ENCODE measurements at places on chromosomes 16 and 17.

- no peak for DNase-seq
These were observed 533.7 kb downstream of the CDH13 start for GRCh38 chr16:83160287-83161020.

GRCh38 chr16:52976539-52977167, 76.0 kb downstream of the CHD9NB start:
- peak; percentile 3 for DNase-seq

- DNase-seq, result no peak
These were observed 10.7 kb downstream of the SPNS2 start for GRCh38 chr17:4509401-4509800.

GRCh38 chr16:28891964-28892890, 13.9 kb downstream of the ATP2A1 start:
- no peak for DNase-seq

DNA sequence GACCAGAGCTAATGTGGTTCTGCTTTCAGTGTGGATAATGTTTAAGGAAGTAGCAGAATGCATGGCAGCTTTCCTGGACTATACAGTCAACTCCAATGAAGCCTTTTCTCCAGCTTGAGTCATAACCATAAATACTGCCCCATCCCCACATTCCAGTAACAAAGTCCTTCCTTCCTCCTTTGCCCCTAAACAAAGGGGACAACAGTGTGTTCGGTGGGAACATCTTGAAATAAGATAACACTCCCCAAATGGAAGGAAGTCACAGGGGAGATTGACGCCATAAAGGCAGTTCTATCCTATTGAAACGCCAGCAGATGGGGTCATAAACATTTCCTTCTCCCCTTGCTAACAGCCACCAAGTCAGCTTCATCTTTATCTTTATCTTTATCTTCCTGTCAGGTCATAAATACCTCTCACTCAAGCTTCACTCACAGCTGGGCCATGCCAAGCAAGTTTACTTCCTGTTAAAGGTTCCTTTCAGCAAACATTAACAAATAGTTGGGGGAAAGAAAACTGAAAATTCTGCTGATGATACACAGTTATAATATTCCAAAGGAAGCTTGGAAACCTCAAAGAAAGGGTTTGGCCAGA, 136.7 kb downstream of the SNX11 start:
- DNase-seq, result peak; percentile 85

DNA sequence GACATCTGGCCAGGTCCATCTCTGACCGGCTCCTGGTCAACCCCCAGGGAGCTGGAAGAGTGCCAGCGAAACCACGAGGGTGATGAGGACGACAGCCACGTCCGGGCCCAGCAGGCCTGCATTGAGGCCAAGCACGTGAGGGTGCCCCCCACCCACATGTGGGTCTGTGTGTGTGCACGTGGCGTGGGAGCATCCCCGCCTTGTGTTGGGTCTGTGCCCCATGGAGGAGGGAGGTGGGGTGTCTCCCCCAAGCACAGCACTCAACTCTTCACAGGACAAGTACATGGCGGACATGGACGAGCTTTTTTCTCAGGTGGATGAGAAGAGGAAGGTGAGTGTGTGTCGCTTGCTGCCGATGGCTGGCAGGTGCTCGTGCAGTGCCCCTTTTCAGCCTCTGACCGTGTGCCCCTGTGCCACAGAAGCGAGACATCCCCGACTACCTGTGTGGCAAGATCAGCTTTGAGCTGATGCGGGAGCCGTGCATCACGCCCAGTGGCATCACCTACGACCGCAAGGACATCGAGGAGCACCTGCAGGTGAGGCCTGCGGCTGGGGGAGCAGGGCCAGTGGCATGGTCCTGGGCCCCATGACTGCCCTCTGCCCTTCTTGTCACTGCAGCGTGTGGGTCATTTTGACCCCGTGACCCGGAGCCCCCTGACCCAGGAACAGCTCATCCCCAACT, 1.7 kb downstream of the STUB1 start:
- peak; percentile 32 for DNase-seq

GRCh38 chr17:77248216-77249114, 107.7 kb downstream of the SEC14L1 start:
- no peak for DNase-seq

- DNase-seq, result peak; percentile 88
These were observed at the start of gene DNAH2 for GRCh38 chr17:7716901-7717755. Gene DNAH2 (plus strand): TSS chr17:7717744. CDS start chr17:7719735, 1,991 bp downstream.

- DNase-seq, result no peak
These were observed 7.1 kb downstream of the FBRS start for GRCh38 chr16:30665155-30665829.

Measured in HT1080 (cell line).